ENCODE measurements at places on chromosomes 2 and 18.

- DNase-seq: peak; percentile 58
Observed at GRCh38 chr2:69298862-69299261, 88.2 kb downstream of the GFPT1 start.

GRCh38 chr2:240466579-240467148 is 31.2 kb downstream of the GPC1 start:
- no peak for DNase-seq

DNA sequence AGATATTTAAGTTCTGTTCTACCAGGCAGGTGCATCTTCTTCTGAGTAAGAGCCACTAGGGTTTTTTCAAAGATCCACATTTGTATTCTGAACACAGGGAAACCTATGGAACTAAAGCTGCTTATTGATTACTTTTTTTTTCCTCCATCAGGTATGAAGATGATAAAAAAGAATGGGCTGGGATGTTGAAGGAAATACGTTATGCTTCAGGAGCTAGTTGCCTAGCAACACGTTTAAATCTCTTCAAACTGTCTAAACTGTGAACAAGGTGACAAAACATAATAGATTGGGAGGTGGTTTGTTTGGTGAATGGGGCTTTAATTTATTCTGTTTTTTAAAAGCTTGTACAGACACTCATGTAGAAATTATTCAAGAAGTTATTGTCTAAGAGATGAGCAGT is 15.9 kb downstream of the KLHL41 start:
- DNase-seq: no peak

DNA sequence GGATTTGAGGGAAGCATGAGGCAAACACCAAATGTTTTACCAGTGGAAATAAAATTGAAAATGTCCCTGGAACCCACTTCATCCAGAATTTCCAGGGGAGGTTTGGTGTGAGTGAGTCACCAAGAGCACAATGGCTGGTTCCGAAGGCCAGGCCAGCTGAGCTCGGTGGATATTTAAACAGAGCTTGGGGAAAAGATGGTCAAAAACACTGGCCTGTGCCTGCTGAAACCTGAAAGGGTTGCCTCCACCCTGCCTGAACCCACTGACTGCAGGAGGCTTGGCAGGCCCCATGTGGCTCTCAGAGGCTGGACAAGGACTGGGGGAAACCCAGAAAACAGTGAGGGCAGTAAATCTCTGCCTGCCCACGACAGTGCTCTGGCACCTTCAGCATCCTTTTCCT is 93.9 kb downstream of the TTC32 start:
- DNase-seq: no peak

- DNase-seq: peak; percentile 49
Observed at GRCh38 chr2:145012214-145012670, 492.3 kb upstream of the ZEB2 start.

- DNase-seq: peak; percentile 46
Observed at GRCh38 chr2:234989183-234989701, 37.4 kb downstream of the SH3BP4 start.

DNA sequence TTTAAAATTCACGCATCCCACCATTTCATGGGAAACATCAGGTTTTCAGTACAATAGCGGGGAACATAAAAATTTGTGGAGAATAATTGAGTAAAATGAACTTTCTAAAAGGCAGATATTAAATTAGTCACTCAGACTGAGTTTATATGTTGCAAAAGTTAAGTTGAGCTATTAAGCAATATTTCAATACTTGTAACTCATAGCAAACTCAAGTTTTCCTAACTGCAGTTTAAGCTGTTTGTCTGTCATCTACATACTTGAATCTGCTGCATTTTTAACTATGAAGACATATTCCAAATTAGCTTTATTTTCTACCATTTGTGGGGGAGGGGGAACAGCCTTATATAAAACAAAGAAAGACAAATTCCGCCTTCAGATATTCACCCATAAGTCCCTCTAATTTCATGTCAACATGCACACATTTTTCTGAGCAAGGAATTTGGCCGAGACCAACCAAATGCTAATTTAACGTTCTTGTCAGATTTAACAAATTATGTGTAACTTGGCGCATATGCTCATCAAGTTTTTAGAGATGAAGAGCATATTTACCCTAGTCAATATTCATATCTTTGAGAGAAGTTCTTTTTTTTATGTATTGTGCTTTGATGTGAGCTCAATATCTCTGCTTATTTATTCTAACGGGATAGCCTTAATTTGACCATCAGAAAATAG is 462.9 kb downstream of the TXNL1 start:
- no peak for DNase-seq

- no peak for DNase-seq
Observed at GRCh38 chr2:232203936-232204335, 174.6 kb upstream of the ALPP start.

- no peak for DNase-seq
Observed at GRCh38 chr18:50663626-50664441, 103.9 kb downstream of the MAPK4 start.

- peak; percentile 28 for DNase-seq
Observed at GRCh38 chr2:237590272-237591140, at the start of gene RAB17. Gene RAB17, minus strand, starts transcription at chr2:237590734. Its CDS starts 4,580 bp downstream, at chr2:237586154.

DNA sequence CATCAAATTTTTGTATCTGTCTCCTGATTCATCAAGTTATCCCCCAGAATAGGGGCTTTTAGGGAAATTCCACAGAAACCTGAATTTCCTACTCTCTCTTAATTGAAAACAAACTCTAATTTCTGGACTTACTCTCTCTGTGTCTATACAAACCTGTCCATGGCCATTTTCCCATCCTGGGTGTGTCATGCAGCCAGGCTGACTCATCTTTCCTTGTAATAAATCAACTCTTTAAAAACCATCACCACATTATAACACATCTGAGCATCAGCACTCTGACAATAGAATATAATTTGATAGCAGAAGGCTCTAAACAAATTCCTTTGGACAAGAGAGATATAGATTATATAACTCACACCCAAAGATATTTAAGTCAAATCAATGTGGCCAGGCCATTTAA is 610.2 kb downstream of the DCC start:
- DNase-seq: no peak

DNA sequence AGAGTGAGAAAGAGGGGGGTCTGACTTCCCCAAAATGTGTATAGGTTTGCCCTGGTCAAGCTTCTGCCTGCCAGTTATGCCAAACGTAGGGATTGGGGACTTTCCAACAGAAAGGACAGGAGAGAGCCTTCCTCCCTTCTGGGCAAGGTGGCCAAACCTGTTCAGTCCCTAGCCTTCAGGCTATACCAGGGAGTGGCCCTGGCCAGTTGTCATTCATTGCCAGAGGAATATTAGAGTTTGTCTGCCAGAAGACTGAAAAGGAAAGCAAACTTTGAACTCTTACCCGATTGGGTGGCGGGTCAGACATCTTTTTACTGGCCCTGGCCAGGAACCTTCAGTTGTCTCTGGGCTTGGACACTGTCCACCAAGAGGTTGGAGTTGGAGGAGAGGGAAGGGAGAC is 22.1 kb downstream of the RAB3GAP1 start:
- DNase-seq: no peak

DNA sequence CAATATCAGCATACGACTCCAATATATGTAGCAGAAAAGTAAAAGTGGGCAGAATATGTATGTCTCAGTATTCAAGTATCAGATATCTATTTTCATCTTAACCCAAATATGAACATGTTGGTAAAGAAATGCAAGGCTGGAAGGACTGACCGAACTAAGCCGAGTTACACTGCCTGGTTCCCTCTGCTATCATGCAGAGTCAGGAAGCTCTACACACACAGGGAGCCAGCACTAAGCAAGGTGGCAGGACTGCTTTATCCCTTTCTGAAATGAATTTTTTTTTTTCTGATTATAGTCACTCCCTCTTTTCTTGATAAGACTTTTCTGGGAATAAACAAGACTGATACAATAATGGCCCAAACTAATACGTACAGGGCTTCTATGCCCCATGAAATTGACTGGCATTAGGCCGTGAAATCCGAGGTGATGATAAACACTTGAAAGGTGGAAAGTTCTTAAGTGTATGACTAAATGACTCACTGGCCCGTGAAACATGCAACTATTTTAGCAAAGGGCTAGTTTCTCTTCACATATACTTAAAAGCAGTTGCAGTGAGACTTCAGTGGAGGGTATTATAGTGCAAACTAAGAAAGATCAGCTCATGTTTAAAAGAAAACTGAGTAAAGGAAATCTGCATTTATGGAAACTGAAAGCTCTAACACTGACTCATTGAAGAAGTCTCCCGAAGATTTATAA is 14.9 kb downstream of the DPP4 start:
- DNase-seq: no peak

DNA sequence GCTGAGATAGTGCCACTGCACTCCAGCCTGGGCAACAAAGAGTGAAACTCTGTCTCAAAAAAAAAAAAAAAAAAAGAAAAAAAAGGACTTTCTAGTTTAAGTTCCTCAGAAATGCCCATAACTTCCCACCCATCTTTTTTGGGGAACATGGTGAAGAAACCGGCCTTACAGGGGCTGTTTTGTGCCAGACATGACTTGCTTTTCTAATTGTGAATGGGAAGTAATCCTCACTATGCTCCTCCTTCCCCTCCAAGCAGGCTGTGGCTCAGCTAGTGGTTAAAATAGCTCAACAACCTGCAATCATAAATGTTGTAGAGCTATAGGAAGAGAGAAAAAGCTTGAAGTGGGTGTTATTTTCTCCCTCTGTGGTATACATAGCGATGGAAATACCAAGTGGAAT is 34.1 kb upstream of the OLA1 start:
- no peak for DNase-seq

DNA sequence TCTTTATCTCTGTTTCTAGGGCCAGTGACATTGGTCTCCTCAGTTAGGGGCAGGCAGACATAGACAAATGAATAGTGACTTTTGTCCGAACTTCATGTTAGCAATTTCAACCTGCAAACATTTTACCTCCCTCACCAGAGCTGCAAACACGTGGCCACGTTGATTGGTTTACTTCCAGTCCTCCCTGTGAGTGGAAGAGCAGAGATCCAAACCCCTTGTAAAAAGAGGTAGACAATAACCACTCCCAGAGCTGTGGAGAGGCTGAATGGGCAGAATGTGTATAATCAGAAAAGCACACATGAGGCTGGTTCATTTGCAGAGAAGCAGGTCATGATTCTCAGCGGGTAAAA is 31.1 kb downstream of the CTIF start:
- DNase-seq: no peak

DNA sequence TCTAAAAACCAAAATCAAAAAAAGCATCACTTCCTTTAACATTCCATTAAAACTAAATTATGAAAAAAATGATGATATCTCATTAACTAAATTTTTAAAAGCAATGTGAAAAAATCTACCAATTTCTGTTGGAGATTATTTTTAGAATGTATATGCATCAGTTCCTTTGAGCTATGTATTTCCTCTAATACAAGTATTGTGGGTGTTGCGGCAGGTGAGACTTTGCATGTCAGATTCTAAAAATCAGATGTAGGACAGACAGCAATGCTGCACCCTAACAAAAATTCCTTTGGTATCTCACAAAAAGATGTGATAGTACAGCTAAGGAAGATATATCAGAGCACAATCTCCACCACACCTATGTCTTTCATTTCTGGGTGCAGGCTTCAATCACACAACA is 6.8 kb downstream of the MBD2 start:
- no peak for DNase-seq

GRCh38 chr2:15685143-15685542 is 93.5 kb downstream of the DDX1 start:
- DNase-seq: no peak

GRCh38 chr2:25339791-25340180 is 1.9 kb downstream of the DNMT3A start:
- DNase-seq: no peak

DNA sequence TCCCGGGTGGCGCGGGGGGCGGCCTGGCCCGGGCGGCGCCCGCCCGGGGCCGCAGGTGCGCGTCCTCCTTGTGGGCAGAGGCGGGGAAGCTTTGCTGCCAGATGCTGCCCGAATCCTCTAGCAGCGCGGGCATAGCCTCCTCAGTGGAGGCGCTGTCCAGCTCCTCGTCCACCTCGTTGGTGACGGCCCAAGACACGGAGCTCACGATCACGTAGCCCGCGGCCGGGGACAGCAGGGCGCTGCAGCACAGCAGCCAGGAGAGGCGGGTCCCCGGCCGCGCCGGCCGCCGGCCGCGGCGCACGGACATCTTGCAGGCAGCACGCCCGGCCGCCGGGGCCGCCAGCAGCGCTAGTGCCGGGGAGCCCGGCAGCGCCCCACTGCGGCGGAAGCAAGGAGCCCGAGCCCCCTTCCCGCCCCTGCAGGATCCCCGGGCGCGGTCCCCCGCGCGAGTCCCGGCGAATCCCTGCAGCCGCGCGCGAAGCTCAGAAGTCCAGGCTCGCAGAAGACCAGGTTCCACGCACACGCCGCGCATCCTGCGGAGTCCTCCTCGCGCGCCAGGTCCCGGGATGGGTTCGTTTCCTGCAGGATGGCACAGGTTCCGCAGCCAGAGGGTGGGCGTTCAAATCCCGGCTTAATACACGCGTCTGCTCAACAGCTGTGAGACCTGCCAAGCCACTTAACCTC is at the start of gene CREG2:
TSS of gene CREG2 (minus strand) at position 353 of the 684 bp plus-strand sequence. CDS start at position 307, 46 bp downstream.
- peak; percentile 56 for DNase-seq
